Astrocyte of the hippocampus (primary cell): ENCODE measurements at places on chromosomes 16 and 17.

- no peak for DNase-seq
These were observed 64.7 kb downstream of the SOX9 start for GRCh38 chr17:72185564-72185963.

GRCh38 chr17:49890852-49891251, 43.0 kb upstream of the TAC4 start:
- DNase-seq = no peak

DNA sequence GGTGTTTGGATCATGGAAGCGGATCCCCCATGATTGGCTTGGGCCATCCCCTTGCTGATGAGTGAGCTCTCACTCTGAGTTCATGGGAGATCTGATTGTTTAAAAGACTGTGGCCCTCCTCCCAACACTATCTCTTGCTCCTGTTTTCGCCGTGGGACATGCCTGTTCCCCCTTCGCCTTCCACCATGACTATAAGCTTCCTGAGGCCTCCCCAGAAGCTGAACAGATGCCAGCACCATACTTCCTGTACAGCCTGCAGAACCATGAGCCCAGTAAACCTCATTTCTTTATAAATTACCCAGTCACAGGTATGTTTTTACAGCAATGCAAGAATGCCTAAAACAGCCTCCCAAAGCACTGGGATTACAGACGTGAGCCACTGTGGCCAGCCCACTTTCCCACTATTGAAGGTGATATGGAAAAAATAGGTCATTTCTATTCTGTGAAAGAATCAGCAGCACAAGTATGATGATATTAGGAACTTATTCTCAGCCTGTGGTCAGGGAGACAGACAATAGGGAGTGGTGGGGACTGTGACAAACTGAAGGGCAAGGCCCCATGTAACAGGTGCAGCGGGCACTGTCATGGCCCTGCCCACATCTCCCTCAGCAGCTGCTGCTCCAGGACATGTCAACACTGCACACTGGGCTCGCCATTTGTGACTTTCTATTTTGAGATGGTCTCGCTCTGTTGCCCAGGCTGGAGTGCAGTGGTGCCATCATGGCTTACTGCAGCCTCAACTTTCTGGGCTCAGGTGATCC, 33.7 kb upstream of the LITAF start:
- DNase-seq = no peak

- DNase-seq = no peak
These were observed 6.1 kb upstream of the TSPOAP1 start for GRCh38 chr17:58334661-58335060.

DNA sequence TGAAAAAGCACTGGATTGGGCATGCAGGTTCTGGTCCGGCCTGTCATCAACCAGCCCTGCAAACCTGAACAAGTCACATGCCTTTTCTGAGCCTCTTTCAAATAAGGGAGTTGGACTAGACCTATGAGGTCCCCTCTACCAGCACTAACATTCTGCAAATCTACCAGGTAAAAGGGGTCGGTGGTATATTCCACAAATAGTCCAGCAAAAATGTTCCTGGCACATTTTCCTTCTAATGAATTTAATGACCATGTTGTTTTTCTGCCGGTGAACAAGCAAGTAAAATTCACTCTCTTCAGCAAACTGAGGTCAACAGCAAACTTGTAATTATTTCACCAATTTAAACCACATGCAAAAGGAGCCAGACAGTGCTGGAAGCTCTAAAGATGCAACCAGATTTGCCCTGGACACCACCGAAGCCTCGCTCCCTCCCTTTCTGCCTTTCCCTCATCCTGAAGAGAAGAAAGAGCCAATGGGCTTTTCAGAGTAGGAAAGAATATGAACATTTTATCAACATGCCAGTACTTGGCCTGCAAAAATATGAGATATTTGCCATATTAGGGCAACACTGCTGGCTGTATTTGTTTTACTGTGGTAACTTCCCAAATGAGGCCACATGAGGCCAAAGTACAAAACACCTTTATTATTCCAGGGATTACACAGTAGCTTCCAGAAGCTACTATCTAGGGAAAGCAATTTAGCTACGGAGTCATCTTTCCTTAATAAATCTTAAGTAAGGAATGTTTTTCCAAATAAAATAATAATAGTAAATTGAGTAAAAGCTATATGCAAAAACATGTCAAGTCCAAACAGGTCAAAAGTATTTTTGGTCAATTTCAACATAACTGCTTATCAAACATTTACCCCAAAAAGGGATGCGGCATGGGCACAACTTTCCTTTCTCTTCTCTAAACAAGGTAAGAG, 45.0 kb downstream of the USP31 start:
- DNase-seq = no peak

DNA sequence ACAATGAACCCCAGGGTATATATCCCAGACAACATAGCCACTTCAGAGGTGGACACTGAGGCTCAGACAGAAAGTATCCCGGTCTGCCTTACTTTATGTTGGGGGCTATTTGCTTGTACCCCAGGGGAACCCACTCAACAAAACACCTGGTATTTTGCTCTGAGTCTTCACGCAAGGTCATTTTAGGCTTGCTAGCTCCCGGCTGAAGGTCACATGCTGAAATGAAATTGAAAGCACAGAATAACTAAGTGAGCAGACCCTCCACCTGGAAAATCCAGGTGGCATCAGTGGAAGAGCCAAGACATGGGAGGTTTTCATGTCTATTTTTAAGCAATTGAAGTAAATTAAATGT, 4.1 kb upstream of the KDM8 start:
- no peak for DNase-seq

DNA sequence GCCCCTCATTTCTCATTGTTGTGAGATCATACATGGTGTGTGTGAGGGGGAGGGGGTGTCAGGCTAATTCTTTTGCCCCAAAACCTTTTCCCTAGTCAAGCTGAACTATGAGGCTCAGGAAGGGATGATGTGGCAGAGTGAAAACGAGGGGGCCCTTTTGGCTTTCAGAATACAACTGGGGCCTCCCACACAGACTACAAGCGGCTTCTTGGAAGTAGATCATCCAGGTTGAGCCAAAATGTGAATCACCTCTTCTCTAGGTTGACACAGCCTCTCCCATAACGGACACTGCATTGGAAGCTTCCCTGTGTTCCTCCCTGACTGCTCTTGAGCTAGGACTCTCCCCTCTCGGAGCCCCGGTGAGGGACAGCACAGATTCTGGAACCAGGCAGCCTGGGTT, 2.3 kb upstream of the ALKBH5 start:
- DNase-seq = no peak

GRCh38 chr16:51816929-51817328, 665.9 kb upstream of the SALL1 start:
- DNase-seq = no peak
